ENCODE measurements at places on chromosomes 2 and 18.

- DNase-seq, result no peak
Measured at GRCh38 chr18:48162956-48163737, 232.7 kb upstream of the SMAD2 start.

GRCh38 chr2:6107290-6107689 is 415.1 kb downstream of the SOX11 start:
- DNase-seq, result no peak

GRCh38 chr2:182792441-182792840 is 74.0 kb downstream of the FRZB start:
- DNase-seq, result no peak

DNA sequence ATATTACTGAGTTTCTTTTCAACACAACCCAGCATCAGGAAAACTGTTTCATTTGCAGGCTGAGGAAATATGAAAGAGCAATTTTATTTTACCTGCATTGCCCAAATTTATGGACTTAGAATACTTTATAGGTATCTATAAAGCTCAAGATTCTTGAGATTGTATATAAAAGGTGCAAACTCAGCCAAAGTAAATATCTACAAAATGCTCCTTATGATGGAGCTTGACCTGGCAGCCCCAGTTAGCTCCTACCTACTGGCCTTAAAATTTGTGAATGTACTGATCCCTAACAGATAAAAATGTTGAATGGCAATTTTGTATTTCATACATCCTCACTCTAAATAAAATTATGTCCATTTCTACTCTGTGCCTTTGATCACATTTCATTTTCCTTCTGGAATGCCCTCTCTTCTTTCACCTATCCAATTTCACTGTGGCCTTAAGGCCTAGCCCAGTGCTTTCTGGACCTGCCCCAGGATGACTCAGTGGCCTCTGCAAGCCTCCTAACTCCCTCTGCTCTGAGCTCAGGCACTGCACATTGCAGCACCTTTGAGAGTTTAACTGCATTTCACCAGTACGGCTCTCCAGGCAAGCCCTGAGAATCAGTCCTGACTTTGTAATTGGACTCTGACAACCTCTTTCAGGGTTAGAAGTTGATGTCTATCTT is 125.9 kb downstream of the ANTXR1 start:
- DNase-seq, result no peak

- no peak for DNase-seq
Measured at GRCh38 chr2:96427917-96428316, 77.2 kb downstream of the NEURL3 start.

DNA sequence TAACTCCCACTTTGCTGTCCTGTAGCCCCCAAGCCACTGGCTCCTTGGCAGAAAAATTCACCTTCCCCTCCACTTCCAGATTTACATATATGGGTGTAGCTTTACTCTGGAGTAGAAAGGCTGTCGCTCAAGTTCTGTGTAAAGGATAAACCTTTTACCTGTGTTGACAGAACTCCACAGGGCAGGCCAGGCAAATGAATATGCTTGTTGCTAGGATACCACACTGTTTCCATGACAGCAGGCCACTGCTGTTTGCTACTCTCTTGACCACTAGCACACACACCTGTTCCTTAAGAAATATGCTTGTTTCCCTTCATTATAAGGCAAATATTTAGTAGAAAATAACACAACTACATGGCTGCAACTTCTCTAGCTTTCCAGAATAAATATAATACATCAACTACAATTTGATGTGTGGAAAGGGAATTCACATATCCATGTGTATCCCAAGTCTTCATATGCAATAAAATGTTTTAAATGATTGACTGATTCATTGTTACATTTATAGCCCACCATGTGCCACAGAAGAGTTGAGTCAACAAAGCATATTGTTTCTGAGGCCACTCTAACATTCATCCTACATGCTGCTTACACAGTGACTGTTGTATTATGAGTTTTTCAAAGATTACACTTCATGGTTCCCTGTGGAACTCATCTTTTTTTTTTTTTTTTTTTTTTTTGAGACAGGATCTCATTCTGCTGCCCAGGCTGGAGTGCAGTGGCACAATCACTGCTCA is 56.2 kb upstream of the ROCK1 start:
- no peak for DNase-seq

Data from stimulated activated CD4-positive, alpha-beta T cell treated with anti-CD3 and anti-CD28 coated beads, TNF-alpha, amount 100 ng/mL, for 4 hours (primary cell).